ENCODE measurements at places on chromosomes 11 and 22.

- DNase-seq, result no peak
Observed at GRCh38 chr11:21110415-21110814, 441.0 kb downstream of the NELL1 start.

DNA sequence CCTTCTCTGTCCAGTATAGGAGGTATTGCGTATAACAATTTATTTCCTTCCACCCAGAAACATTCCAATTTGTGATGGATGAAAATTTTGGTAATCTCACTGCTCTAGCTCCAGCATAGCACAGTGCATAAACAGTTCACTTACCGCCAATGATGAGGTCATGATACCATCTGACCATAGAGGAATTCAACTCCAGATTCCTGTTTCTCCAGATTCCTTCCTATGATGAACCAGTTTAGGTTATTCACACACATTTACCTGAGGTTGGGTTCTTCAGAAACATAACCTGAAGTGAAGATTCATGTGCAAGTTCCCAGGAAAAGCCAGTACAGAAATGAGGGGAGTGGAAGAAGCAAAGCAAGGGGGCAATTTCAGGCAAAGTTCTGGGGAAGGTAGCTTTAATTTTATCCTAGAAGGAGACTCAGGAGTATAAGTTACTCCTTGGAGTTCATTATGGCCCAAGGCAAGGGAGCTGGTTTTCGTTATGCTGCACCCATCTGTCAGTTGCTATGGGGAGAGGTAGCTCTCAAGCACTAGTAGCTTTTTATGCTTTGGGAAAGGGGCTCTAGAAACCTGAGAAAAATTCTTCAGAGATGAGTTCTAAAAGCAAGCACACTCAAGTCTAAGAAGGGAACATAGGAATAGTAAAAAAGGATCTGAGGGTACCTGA is 121.6 kb downstream of the CASP12 start:
- no peak for DNase-seq

- peak; percentile 50 for DNase-seq
Observed at GRCh38 chr11:102495161-102496042, 35.1 kb downstream of the MMP7 start.

DNA sequence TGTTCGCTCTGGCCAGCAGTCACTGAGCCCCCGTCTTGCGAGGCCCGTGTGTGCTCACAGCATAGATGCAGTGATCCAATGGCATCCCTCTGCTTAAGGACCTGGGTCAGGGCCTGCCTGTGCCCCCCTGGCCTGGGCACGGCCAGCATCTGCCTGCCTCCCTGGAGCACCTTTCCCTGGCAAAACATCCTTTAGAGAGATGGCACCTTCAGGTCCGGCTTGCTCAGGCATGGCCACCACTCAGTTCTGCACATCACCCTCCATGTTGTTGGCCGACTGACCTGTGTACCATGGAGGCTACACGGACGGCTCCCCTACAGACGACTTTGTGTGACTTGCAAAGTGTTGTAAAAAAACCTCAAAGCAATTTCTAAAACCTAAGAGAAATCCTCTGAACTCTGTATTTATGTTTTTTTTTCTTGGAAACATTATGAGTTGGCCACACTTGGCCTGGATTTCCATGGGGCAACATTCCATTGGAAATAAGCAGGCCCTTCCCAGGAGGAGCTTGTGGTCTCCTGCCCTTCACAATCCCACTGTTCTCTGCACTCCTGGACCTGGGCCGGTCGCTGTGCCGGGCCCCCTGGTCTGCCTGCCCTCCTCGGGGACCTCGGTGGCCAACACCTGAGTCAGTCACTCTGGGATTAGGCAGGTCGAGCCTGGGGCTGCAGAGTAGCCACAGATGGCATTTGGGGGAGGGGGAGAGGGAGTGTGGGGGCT is 592.4 kb downstream of the TBC1D22A start:
- DNase-seq, result no peak

GRCh38 chr11:67780056-67780455 is 105.6 kb upstream of the ALDH3B2 start:
- no peak for DNase-seq

GRCh38 chr22:49863931-49864330 is 10.3 kb downstream of the ZBED4 start:
- no peak for DNase-seq

DNA sequence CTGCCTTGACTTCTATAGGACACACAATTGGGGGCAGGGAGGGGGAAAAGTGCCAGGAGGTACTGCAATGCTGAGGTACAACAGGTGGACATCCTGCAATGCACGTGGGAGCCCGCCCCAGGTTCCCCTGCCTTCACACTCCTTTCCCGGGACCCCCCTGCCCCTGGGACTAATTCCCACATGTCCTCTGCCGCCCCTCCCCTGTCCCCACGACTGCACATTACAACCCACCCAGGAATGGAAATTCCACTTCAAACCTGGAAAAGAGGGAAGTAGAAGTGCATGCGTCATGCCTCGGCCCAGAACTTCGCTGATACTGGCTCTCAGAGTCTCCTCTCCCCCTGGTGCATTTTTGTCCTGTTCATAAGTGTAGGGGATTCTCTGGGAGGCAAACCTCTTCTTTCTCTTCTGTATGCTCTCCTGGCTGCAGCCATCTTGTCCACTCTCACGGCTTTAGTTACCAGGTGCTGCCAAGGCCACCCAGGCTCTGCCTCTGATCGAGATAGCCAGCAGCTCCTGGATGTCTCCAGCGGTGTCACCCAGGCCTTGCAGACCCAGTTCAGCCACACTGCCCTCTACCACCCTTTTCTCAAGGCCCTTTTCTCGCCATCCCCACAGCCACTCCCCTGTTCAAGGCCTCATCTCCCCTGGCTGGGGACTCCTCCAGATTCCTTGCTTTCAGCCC is 43.7 kb downstream of the GDPD5 start:
- DNase-seq, result no peak

GRCh38 chr11:76151556-76152085 is 54.7 kb downstream of the WNT11 start:
- DNase-seq, result no peak

GRCh38 chr22:27761000-27761399 is 40.6 kb downstream of the MN1 start:
- DNase-seq, result no peak

DNA sequence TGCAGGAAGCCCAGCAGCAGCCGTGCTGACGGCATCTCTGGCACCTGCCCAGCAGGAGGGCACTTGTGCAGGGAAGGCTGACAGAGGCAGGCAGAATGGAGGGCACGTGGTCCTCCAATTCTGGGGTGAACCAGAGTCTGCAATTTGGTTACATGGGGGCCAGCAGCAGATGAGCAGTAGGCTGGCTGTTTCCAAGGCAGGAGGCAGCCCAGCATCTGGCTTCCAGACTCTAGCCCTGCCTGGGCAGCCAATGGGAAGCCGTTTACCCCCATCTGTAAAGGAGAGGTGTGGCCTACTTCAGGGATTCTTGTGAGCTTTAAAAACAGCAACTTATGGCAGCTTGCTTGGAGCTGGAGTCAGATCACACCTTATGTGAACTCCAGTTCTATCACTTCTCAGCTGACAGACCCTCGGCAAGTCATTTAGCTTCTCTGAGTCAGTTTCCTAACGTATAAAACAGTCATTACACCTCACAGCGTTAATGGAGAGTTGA is 27.9 kb upstream of the RASL10A start:
- no peak for DNase-seq

- DNase-seq, result no peak
Observed at GRCh38 chr11:68370211-68371111, 58.1 kb downstream of the LRP5 start.

DNA sequence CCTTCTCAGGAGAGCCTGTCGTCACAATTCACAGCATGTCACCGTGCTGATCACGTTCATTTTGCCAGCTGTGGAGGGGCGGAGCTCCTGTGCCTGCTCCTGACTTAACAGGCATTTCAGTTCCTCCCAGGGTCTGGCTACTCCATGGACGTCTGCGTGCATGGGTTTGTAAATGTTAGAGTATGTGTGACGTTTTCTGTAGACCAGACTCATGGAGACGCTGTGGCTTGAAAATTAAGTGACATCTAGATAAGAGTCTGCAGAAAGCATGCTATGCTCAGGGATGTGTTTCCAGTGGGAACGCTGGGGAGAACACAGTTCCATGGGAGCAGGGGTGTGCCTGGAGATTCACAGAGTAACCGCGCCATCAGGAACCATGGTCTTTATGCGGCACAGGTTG is 804.0 kb downstream of the TBC1D22A start:
- DNase-seq, result no peak

GRCh38 chr11:5107285-5107684 is 30.9 kb downstream of the OR52A5 start:
- DNase-seq, result no peak

GRCh38 chr11:109085708-109086373 is 336.1 kb upstream of the C11orf87 start:
- no peak for DNase-seq

GRCh38 chr11:59259867-59260475 is 47.2 kb upstream of the MPEG1 start:
- DNase-seq, result no peak

DNA sequence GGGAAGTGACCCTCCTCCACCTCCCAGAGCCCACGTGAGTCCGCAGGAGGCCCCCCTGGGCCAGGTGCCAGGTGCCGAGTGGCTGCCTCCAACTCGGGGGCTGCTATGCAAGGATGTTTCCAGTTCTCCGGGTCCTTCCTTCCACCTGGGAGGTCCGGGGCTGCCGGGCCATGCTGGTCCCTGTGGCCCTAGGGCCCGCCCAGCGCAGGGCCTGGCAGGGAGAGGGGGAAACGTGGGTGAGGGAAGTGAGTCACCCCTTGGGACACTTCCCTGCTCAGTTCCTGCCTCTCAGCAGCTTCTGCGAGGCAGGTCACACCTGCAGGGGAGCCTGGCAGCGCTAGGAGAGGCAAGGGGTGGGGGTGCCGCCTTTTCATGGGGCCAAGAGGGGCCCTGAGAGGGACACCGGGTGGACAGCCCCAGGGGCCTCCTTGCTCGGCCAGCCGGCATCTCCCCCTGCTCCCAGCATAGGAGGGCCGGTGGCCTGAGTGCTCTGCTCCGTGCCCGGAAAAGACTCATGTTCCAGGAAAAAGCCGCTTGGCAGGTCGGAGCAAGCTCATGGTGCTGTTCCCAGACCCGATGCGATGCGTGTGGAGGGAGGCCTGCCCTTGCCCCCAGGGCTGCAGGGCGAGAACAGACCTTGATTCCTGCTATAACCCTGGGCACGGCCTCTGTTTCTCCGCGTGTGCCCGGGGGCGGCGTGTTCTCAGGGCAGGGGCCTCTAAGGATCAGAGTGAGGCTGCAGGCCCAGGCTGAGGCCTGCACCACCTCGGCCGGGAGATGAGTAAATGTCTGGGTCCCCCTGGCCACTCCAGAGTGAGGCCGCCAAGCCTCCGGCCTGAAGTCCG is 30.3 kb upstream of the WNT7B start:
- no peak for DNase-seq

GRCh38 chr11:130603335-130603906 is 155.0 kb downstream of the ADAMTS15 start:
- no peak for DNase-seq

DNA sequence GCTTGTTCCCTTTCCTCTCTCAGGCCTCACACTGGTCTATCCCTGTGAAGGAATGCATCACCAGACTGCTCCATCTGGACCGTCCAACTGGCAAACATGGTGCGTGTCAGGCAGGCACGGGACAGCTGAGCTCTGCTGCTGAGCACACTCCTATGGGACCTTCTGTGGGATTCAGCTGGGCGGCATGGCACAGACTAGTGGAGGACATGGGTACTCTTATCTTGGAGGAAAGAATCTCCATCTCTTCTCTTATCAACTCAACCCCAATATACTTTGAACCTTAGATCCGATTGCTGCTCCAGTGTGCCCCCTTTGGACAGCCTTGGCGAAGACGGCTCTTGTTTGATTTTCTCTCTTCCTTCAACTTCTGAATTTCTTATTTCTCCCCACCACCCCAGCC is 593.6 kb downstream of the ETS1 start:
- DNase-seq, result no peak

DNA sequence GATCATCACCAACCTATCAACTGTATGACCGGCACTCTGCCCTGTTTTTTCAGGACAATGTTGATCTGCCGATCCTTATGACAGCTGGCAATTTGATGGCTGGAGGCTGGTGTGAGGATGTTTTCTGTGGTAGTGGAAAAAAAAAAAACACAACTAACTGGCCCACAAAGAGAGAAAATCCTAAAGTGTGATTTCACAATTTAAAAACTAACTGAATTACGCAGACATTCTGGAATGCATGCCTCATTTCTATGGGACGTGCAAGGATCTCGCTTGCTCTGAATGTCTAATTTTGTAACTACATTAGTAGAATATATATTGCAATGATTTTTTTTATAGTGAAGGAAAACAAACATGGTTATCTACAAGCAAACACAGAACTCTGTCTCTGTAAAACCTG is 590.5 kb downstream of the ETS1 start:
- no peak for DNase-seq

DNA sequence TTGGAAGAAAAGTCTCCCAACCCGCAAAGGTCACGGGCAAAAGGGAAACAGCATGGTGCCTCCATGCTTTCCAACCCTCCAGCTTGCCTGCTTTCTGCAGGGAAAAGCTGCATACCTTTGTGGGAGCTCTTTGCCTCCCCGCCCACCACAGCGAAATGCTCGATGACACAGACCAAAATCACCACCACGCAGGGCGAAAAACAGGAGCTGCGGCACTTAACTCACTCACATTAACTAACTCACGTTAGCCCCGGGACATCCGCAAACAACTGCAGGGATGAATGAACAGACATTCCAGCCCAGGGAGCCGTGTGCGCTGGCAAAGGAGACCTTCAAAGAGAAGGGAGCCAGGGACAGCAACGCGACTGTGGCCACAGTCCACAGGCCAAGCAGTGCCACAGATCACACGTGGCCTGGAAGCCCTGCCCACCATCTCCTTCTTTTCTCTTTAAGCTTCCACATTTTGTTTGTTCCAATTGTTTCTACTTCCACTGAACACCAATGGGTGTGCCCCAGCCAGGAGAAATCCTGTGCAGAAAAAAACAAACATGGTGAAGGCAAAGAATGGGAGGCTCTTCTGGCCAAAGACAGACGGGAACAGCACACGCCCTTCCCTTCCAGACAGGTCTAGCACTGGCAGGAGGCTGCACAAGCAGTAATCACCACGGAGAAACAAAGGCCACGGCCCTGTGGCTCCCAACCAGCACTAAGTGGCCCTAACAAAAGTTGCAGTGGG is 39.3 kb downstream of the DUSP8 start:
- no peak for DNase-seq

DNA sequence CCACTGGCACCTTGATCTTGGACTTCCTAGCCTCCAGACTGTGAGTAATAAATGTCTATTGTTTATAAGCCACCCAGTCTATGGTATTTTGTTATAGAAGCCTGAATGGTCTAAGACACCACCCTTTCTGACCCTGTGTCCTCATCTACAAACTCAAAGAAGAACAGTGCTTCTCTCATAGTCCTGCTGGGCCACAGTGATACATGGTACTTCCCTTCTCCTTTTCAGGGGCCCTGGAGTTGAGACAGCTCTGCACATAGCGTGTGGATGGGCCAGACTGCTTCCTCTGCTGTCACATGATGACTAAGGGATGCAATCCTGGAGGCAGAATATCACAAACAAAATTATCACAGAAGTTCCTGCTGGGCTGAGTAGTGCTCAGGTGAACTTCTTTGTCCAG is 5.0 kb downstream of the KCNJ11 start:
- DNase-seq, result no peak

DNA sequence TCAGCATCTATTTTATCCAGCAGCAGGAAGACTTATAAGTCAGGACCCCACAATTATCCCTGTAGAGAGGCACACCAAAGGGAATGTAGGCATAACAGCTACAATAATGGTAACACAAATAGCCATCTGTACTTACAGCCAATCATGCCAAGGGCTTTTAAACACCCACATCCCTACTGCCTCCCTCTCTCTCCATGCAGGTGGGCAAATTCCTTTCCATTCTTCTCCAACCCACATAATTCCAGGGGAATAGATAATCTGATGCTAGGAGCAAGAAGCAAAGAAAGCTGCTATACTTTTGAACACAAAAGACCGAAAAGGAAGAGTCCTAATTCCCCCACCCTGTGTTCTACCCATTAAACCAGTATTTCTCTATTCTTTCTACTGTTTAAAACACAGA is 46.7 kb downstream of the RBFOX2 start:
- DNase-seq, result no peak
